ENCODE measurements at places on chromosomes 4 and X.

DNA sequence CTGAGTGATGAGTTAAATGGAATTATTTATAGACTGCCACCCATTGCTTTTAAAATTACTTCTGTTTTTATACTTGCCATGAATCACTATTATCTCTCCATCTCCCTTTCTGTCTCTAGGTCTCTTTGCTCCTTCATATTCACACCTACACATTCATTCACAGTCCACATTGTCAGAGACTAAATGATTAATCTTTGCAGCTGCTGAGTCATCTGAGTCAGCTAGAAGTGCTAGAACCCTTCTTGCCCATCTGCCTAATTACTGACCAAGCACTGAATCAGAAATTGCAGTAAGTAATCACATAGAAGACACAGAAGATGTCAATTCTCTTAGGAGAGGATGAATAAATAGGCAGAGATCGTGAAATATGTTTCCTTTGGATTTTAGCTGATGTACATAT lies 31.6 kb upstream of the RPS6KA6 start:
- DNase-seq: no peak

GRCh38 chr4:99821918-99822503 lies 5.4 kb downstream of the DAPP1 start:
- peak; percentile 84 for DNase-seq

GRCh38 chr4:54440394-54441136 lies 211.5 kb downstream of the PDGFRA start:
- peak; percentile 11 for DNase-seq

GRCh38 chr4:101806914-101807313 lies 16.4 kb downstream of the BANK1 start:
- no peak for DNase-seq

DNA sequence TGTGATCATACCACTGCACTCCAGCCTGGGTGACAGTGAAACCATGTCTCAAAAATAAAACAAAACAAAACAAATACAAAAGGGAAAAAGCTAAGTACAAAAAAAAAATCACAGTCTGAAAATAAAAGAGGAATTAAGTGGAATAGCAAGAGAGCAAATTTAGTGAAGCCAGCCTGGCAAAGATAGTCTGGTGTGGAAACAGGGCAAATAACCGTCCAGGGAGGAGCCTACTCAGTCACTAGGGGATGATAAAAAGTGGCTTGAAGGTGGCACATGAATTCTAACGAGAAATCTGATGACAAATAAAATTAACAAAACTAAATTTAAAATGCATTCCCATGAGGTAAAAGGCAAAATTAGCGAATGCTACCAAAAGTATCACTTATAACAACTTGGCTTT lies 8.2 kb downstream of the PDGFC start:
- no peak for DNase-seq

- no peak for DNase-seq
Measured at GRCh38 chr4:20272411-20272872, 20.7 kb downstream of the SLIT2 start.
